Activated naive CD4-positive, alpha-beta T cell treated with anti-CD3 and anti-CD28 coated beads, Interleukin-2, amount 10 ng/mL, durations not matched to agents 5 hours and 36 hours (primary cell): ENCODE measurements at places on chromosomes 2 and 18. TPM values are rescaled to one million over a fixed set of nuclear protein-coding genes. Genes with fewer than 3 reads are reported as not detected.

The FARP2 gene
- 11.9 TPM for total RNA-seq

The SP140 gene
- 86.4 TPM for total RNA-seq

The C2orf92 gene
- total RNA-seq, result 8.3 TPM

The OTOS gene
- total RNA-seq, result not detected

The CHST10 gene
- 3.3 TPM for total RNA-seq

The DOCK10 gene
- total RNA-seq, result 262 TPM

The ATL2 gene
- 42.8 TPM for total RNA-seq
